T-helper 2 cell treated with Interferon-gamma antibody and Interleukin-4, amounts not matched to agents 5 μg/mL and 100 μg/mL, for 36 hours (primary cell): ENCODE measurements at places on chromosomes 3 and 15.

DNA sequence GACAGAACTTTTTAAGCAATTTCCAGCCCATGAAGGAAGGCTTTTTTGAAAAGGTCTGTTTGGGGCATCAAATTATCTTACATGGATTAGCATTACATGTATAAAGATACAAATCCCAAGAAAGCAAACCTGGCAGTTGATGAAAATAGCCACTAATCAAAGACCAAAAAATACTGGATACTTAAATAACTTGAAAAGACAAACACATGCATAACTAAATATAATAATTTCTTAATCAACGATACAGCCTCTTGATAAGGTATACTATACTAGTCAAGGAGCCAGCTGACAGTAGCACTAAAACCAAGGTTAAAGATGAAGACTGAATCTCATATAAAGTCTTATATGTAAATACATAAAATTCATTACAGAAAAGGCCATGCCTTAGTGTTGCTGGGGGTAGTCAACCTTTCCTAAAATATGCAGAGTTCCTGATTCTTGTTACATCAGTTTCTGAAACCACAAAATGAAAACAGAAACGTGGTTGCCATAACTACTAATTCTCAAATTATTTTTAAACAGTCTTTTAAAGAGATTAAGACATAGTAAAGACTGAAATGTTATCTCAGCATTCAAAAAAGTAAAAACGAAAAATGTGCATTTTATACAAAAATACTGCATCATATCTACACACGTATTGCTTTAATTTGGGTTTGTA, 2.0 kb downstream of the ANKRD28 start:
- DNase-seq, result no peak

GRCh38 chr3:125618208-125618607, 22.9 kb upstream of the OSBPL11 start:
- DNase-seq, result no peak

DNA sequence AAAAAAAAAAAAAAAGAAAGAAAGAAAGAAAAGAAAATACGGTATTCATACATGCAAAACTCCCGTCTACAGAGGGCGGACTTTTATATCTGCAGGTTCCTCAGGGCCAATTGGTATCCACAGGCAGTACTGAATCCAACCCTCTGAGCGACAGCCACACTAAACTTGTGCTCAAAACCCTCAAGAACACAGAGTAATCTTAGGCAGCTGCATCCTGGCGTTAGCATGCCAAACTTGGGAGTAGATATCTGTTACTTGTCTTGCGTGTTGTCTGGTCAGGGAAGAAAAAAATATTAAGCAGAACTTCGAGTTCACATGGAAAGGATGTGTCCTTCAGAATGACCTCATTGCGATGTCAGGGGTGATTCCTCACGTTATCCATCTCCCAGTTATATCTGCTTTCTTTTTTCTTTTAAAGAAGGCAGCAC, 12.8 kb downstream of the SNAP23 start:
- DNase-seq, result no peak

DNA sequence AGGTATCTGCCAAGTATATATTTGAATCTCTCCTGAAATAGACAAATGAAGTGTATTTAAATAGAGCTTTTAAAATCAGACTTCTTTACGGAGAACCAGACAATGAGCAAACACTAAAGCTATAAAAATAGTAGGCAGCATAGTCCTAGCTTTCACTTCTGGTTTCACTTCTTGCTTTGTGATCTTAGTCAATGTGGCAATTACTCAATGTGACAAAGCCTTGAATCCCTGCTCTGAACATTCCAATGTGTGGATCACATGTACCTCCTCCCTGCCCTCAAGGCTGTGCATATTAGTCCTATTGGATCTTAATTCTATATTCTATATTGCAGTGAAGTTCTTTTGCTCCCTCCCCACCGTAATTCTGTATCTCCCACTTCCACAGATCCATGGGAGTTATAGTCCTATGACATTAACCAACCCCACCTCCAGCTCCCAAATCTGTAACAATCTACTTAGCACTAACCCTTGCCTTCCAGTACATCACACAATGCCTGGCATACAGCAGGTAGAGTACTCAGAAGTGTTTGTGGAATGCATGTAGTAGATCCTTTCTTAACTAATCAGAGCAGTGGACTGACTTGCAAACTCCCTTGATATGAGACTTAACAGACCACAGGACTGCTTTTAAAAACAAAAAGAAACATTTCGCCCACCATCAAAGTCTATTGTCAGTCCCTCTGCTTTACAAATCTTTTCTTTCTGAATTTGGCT, 24.3 kb upstream of the CP start:
- DNase-seq, result no peak

GRCh38 chr15:70114221-70114620, 16.5 kb upstream of the TLE3 start:
- no peak for DNase-seq

DNA sequence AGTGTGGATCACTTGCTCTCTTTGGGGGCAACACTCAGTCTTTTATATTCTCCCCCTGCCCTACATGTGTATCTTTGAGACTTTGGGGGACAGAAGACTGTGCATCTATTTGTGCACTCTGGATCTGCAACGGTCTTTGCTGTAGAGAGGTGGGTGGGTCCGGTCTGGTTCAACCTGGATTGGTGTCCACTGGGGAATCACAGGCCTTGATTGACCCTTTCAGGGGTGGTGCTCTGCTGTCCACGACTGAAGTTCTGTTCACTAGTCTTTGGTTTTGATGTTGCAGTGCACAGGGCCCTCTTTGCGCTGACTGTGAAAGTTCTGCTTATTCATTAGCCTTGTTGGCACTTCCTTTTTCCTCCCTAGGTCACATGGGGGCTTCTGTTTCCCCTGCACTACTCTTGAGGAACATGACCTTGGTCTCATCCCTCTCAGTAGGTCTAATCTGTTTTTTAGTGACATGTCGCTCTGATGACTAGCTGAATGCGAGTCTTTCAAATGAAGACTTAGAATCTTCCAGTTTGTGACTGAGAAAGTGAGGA, 284.2 kb downstream of the SV2B start:
- no peak for DNase-seq

DNA sequence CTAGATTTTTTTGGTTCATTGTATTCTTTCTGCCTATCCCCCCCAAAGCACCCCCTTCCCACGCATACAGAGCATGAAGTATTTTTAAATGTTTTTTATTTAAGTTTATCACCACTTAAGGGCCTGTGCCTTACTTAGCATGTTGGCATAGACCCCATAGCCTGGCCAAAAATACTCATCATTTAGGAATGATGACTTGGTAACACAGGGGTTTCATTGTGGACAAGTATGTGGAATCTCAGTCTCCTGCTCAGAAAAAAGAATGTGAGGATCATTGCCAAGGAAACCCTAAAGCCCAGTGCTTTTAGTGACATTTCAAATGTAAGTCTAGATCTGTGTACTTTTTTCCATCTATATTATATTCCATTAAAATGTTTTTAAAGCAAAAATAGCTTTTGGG, 146.3 kb downstream of the ALCAM start:
- DNase-seq, result no peak

DNA sequence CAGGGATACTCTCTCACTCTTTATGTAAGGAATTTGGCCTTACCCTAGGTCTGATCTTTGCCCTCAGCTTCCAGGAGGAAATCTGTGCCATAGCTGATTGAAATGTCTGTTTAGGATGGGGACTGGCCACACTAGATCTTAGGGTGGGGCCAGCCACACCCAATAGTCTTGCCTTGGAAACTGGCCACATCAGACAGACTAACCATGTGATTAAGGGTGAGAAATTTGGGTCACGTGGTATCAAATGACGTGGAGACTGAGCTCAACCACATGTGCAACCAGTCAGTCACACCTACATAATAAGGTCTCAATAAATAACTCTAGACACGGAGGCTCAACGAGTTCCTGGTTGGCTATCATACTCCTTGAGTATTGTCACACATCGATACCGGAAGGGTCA, 113.5 kb downstream of the CNTN3 start:
- no peak for DNase-seq

DNA sequence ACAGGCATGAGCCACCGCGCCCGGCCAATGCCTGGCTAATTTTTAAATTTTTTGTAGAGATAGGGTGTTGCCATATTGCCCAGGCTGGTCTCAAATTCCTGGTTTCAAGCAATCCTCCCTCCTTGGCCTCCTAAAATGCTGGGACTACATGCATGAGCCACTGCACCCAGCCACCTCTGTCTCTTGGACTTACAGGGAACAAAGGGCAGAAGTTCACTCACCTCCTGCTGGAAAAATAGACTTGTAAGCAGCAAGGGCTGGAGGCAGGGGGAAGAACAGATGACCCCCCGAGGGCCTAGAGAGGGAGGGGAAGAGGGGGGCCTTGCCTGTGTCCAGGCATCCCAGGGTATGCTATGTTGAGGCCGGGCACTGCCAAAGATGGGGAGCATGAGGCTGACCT, 22.2 kb downstream of the DUSP7 start:
- DNase-seq, result no peak

- peak; percentile 6 for DNase-seq
These were observed 59.7 kb upstream of the KBTBD8 start for GRCh38 chr3:66938338-66938963.

- no peak for DNase-seq
These were observed 3.6 kb upstream of the OR5K4 start for GRCh38 chr3:98350082-98350481.

DNA sequence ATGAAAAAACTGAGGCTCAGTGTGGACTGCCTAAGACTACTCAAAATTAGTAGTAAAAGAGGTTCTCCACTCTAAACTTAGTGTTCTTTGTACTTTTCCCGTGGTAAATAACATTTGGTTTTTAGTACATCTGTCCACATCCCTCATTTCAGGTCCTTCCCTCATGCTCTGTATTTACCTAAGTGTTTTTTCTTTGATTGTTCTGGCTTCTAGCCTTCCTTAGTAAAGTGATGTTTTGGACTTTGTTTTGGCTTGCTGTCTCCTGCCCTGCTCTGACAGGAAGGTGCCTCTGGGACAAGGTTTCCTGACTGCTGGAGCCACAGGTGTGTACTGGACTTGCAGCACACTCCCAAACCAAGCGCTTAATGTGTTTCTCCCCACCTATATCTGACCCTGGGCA, 29.9 kb upstream of the ALDH1A2 start:
- DNase-seq, result no peak

DNA sequence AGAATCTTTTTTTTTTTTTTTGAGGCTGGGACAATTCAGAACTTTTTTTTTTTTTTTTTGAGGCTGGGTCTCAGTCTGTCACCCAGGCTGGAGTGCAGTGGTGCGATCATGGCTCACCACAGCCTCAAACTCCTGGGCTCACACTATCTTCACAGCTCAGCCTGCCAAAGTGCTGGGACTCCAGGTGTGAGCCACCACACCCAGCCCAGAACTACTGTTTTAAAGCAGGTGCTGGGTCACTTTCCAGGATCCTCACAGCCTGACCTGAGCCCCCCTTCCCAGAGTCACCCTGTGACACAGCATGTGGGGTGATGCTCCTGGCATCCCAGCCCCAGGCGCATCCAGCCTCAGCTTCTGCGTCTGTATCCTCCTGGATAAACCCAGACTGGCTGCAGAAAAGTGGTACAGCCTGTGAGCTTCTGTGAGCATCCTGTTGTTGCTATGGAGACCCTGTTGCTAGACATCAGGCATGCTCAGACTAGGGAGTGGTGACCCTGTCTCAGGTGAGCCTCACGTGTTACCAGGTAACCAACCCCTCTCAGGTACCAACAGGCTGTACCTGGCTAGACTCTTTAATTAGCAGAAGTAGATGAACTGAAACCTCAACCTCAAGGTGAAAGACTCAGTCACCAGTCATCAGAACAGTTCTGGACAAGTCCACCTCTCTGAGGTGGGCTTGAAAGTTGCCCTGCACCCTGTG, 15.0 kb downstream of the KLF13 start:
- DNase-seq, result no peak

- no peak for DNase-seq
These were observed 432.8 kb downstream of the MAGI1 start for GRCh38 chr3:65605876-65606432.

DNA sequence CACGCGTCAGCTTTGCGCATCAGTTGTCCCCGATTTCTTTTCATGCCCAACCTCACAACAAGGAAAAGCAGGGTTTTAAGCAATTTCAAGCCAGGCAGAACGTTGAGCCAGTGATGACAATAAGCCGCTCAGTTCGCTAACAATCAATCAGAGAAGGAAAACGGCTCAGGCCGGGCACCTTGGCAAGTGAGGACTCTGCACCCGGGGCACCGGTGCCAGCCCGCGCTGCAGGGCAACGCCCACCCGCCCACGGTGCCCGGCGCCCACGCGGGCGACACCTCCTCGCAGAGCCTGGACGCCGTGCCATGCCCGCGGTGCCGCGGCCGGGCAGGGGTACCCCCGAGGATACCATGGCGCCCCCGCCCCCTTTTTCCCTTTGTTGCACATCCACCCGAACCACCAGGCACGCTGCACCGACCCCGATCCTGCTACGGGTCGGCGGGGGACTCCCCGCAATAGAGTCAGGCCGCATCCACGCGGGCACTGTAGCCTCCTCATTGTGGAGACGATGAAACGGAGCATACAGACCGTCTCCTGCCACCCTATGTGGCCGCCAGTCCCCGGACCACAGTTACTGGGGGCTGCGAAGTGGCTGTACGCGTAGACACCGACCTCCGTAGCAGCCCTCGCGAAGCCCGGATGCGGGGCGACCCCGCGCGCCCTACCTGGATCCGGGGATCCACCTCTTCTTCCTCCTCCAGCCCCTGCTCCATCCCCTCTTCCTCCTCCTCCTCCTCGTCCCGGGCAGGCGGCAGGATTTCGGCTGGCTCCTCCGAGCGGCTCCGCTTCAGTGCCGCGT, 581 bp downstream of the SH3BP5 start:
- DNase-seq, result peak; percentile 30

DNA sequence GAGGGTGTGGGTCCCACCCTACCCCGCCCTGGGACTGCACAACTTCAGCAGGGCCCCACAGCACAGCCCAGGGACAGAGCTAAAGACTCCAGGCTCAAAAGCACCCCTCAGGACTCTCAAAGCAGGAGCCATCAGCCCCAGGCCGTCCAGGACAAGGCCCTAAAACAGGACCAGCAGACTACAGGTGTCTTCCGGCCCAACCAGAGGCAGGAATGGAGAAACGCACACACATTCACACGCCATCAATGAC, 26.1 kb downstream of the ATRIP start:
- no peak for DNase-seq

- no peak for DNase-seq
These were observed 145.5 kb upstream of the UMPS start for GRCh38 chr3:124584552-124585391.

DNA sequence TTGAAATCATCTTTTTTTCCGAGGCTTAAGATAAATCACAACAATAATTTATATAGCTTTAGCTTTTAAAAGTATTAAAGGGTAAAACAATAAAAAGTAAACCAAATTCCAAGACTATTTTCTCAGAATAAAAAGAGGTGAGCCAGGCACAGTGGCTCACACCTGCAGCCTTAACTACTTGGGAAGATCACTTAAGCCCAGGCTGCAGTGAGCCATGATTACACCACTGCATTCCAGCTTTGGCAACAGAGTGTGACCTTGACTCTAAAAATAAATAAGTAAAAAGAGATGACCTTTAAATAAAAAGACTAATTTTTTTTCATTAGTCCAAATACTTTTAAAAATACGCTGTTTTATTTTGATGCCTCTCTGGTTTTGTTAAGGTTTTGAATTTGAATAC, 54.4 kb downstream of the C3orf80 start:
- DNase-seq, result no peak

GRCh38 chr3:145175626-145176025, 985.4 kb downstream of the PLOD2 start:
- DNase-seq, result no peak
